NCI-H2227 treated with DMSO at 0.1 percent for 48 hours (cell line): ENCODE measurements at places on chromosomes 3 and 15.
A peak's percentile ranks its signal among the peaks of the same experiment; 100 is the strongest.

GRCh38 chr3:61578667-61579367 lies 17.4 kb downstream of the PTPRG start:
- DNase-seq = no peak

DNA sequence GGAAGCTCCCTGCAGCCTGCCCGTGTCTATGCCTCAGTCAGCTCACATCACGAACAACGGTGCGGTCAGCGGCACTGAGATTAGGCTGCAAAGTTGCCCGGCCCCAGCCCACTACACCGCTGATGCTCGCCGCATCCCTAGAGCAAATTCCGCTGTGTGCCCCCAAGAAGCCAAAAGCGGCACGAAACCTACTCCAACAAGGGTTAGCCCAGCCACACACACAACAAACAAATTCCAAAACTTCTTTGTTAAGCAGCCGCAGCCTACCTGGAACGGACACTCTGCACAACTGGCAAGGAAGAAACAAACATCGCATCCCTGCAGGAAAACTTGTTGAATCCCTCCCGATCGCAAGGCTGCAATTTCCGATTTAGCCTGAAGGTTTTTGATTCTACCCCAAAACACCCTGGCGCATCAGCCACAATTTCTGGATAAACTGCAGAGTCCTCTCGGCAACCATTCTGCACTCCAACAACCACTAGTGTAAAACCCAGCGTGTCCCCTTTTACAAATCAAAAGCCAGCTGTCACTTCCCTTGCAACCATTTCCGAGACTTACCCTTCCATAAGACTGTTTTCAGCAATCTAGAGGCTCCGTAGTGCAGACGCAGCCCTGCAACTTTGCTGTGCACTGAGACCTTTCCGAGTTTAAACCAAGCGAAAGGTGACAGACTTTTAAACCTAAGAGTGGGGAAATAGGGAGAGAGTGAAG lies 449 bp downstream of the ROBO1 start:
- DNase-seq = peak; percentile 53

DNA sequence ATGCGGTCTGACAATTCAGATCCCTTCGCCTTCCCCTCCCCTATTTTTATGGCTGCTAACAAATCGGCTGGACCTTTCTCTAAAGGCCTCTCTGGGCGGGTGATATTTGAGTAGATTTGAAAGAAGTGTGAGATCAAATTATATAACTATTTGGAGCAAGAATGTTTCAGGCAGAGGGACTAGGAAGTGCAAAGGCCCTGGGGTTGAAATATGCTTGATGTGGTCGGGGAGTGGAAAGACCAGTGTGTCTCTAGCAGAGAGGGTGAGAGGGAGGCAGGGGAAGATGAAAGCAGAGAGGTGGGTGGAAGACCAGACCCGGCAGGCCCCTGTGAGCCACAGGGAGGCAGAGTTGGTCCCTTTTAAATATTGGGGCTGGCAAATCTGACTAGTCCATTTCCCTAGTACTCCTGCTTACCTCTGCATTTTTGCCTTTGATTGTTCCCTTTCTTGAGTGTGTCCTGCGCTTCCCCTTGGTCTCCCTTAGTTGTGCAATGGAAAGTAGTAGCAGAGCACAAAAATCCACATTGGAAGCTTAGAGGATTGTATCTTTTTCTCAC lies 32.3 kb downstream of the SLCO3A1 start:
- no peak for DNase-seq

- no peak for DNase-seq
These were observed 61.8 kb upstream of the UTS2B start for GRCh38 chr3:191391861-191392808.

DNA sequence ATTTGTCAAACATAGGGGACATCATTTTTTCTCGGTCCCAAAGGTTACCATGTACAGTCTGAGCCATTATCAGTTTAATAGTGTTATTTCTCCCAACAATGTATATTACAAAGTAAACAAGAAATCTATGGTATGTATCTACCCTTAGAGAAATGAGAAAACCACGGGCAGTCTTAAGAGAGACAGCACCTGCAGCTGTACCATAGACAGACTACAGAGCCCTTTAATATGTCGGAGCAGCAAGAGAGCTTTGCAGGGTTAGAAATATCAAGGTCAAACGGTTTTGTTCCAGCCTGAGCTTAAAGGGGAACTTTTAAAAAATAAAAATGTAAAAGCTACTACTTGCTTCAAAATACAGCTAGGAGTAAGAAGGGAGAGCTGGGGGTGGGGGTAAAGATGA lies 53.2 kb downstream of the SH3BP5 start:
- no peak for DNase-seq

- peak; percentile 2 for DNase-seq
These were observed 9.1 kb upstream of the C3orf22 start for GRCh38 chr3:126567696-126568438.

DNA sequence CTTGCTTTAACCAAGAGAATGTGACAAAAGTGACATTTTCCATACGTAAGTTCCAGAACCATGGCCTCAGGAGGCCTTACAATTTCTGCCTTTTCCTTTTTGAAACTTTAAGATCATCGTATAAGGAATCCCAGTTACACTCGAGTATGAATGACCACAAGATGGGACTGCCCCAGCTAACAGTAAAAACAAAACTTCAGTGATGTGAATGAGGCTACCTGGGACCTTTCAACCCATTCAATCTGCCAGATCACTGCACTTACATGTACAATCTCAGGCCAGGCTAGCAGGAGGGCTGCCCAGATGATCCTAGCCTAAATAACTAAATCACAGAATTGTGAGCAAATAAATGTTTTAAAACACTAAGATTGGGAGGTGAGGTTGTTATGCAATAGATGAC lies 328.8 kb downstream of the CNTN6 start:
- no peak for DNase-seq

DNA sequence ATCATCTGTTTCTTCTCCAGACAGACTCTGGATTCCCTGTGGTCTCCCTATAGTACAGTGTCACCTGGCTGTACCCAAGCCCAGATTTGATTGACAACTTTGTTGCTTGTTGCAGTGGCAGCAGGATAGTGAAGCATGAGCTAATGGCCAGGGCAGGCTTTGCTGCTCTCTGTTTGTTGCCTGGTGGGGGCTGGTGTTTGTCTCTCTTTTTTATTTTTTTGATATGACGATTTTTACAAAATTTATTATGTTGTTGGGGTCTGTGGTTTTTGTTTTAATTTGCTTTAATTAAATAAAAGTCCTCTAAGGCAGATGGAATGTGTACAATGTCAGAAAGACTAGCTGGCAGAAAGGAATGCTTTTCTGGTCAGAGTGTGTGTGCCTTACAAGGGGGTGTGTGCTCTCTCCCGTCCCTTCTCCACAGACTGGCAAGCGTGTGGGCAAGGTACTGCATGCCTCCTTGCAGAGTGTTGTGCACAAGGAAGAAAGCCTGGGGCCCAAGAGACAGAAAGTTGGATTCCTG lies 15.2 kb upstream of the CLEC3B start:
- DNase-seq = no peak

DNA sequence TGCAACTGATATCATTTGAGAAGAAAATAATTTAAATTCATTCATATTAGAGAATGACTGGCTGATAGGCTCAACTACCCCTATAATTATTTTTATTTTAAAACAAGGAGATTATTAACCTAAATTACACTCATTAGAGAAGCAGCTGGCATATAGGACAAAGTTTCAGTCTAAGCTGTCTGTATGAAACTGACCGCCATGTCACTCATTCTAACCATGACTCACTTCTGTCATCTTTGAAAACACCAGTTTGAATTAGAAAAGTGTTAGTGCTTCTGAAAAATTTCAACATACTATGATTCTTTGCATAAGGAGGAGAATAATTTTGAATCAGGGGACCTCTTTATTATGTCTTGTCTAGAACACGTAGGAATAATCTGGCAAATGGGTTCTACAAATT lies 1058.5 kb downstream of the ROBO2 start:
- DNase-seq = no peak
